Activated naive CD8-positive, alpha-beta T cell treated with anti-CD3 and anti-CD28 coated beads for 36 hours (primary cell): ENCODE measurements at places on chromosomes 13 and 19.

- no peak for DNase-seq
These were observed 127.1 kb downstream of the GGACT start for GRCh38 chr13:100461309-100462030.

- no peak for DNase-seq
These were observed 246.9 kb downstream of the DCLK1 start for GRCh38 chr13:35884211-35884760.

DNA sequence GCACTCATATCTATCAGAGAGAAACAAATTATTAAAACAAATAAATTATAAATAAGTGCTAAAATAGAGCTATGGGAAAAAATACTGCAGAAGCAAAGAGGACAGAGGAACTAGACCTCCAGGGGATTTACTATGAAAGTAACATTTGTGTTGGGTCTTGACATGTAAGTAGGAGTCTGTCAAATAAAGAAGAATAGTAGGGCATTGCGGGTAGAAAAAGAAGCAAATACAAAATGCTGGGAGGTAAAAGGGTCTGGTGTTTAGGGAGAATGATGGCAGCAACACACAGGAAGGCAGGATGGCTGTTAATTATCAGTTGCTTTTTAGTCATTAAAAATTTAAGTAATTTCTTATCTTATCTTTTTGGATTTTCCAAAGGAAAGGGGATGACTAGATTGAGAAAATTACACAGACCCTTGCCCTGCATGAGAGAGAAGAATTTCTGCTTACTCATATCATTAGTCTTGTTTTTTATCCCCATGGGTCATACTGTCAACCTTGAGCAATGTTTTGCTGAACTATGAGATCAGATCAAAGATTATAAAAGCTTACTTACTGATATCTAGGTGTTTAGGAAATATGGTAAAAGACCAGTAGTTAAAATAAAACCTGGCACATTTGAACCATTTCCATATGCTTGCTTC is 472.7 kb downstream of the DIAPH3 start:
- DNase-seq, result no peak

GRCh38 chr13:71758828-71759227 is 108.2 kb downstream of the DACH1 start:
- no peak for DNase-seq

GRCh38 chr19:45355910-45356309 is 14.5 kb downstream of the ERCC2 start:
- DNase-seq, result no peak

GRCh38 chr19:2798733-2799132 is 13.4 kb downstream of the THOP1 start:
- no peak for DNase-seq
